ENCODE measurements at places on chromosomes 6 and 20. TPM values are rescaled to one million over a fixed set of nuclear protein-coding genes. Genes with fewer than 3 reads are reported as not detected.

GRIK2 gene
- total RNA-seq = 0.61 TPM

BTN1A1 gene
- total RNA-seq = not detected

GRCh38 chr6:163721435-163721834, 306.9 kb downstream of the QKI start:
- no peak for DNase-seq
- no peak overlapping the region for H3K27ac ChIP-seq
- H3K27me3 ChIP-seq = no peaks in the 10 kb centered on the region

- no peak overlapping the region for H3K4me3 ChIP-seq
- no peak overlapping the region for H3K27ac ChIP-seq
- peak; percentile 63 for DNase-seq
Measured at GRCh38 chr6:170139531-170139930, 151.3 kb downstream of the DLL1 start.

DNA sequence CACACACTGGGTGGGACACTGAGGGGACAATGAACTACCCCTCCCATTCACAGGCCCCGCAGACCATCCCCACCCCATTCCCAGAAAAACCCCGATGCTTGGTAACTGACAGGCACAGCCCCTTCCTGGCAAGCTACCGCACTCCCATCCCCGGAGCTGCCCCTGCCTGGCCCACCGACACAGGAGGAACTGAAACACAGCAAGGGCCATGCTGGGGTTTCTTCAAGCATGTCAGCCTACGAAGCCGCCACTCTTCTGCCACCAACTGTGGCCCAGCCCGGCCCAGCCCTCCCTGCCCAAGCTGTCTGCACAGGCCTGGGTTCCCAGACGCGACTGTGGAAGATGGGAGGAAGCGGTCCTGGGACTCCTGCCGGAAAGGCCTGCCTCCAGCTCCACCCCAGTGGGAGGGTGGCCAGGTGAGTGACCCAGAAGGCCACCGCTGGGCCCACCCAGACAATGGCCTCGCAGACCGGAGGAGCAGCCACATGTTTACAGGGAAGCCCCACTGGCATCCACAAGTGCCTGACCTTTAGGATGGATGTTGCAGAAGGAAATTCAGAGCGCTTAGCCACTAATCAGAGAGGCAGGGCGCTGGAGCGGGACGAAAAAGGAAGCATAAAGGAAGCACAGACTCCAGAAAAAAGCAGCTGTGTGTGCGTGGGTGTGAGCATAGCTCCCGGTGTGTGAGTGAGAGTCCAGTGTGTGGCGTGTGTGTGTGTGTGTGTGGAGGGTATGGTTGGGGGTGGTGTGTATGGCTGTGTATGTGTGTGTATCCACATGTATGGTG, 91.6 kb downstream of the PRND start:
- no peaks in the 10 kb centered on the region for H3K27me3 ChIP-seq
- DNase-seq = peak; percentile 83
- peaks cover 71% of the 10 kb centered on the region for H3K4me1 ChIP-seq
- peaks cover 9% of the 10 kb centered on the region for H3K36me3 ChIP-seq
- peak overlapping the region; percentile 91 for H3K27ac ChIP-seq
- no peak overlapping the region for H3K4me3 ChIP-seq

DNA sequence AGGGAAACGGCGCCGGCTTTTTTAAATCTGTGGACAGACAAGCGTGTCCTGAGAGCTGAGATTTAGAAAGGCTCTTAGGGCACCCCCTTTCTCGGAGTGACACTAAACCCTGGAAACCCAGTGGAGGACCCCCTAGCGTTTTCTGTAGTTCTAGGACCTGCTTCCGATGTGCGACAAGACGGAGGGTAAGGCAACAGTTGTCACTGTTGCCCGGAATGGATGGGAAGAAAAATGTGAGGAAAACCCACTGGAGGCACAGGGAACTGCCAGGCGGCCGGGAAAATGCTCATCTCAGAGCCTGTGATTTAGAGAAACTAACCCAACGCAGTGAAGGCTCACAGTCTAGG, 551 bp upstream of the ATP5F1E start:
- H3K4me3 ChIP-seq = peak overlapping the region; percentile 78
- H3K4me1 ChIP-seq = peaks cover 40% of the 10 kb centered on the region
- peaks cover 23% of the 10 kb centered on the region for H3K36me3 ChIP-seq
- H3K27me3 ChIP-seq = no peaks in the 10 kb centered on the region
- H3K27ac ChIP-seq = peak overlapping the region; percentile 89

DNA sequence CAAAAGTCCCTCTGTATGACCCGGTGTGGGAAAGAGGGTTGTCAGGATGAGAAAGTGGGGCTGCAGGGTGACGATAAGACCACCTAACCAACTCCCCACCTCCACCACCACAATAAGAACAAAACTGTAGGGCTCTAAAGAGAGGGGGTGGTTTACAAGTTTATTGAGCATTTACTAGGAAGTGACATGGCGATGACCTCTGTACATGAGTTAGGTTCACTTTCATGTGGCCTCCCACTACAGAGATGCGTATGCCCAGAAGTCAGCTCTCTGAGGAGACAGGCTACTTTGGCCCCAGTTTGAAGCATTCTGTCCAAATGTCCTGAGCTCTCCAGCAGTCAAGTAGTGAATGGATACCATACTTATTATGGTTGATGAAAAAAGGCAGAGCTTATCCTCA, 28.7 kb upstream of the PI16 start:
- H3K4me1 ChIP-seq = peaks cover 28% of the 10 kb centered on the region
- no peak overlapping the region for H3K4me3 ChIP-seq
- peaks cover 24% of the 10 kb centered on the region for H3K36me3 ChIP-seq
- no peaks in the 10 kb centered on the region for H3K27me3 ChIP-seq
- DNase-seq = no peak
